ENCODE measurements at places on chromosomes 5 and 9. TPM values are rescaled to one million over a fixed set of nuclear protein-coding genes. Genes with fewer than 3 reads are reported as not detected.

GRCh38 chr9:126295936-126296600 lies 30.6 kb upstream of the MVB12B start:
- no peak for DNase-seq

DNA sequence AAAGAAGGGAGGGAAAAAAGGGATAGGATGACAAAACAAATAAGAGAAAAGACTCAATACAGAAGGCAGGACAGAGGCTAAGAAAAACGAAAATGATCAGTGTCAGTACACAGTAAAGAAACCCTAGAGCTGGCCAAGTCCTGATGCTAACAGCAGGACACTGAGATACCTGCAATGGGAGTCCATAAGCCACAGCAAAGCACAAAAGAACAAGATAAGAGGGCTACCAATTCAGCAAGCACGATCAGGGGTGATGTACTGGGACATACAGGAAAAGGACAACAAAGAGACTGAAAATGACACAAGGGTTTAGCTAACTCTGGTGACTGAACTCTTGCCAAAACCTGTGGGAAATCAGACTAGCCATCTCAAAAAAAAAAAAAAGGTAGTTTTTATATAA lies 1072.6 kb upstream of the COX7C start:
- DNase-seq: no peak

DNA sequence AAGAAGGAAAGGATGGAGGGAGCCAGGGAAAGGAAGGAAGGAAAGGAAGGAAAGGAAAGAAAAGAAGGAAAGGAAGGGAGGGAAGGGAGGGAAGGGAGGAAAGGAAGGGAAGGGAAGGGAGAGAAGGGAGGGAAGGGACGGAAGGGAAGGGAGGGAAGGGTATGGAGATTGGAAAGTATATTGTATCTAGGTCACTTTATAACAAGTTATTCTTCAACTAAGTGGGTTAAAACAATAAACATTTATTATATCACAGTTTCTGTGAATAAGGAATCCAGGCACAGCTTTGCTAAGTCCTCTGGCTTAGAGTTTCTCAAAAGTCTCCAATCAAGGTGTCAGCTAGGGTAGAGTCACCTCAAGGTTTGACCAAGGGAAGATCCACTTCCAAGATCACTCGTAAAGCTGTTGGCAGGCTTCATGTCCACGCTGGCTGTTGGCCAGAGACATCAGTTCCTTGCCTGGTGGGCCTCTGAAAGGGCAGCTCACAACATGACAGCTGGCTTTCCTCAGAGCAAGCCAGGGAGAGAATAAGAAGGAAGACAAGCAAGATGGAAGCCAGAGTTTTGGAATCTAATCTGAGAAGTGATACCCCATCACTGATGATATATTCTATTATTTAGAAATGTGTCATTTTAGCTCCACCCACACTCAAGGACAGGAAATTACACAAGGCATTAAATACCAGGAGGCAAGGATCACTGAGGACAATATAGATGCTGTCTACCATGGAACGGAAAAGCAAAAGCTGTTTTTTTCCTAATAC lies 105.1 kb downstream of the DEPDC1B start:
- DNase-seq: no peak

GRCh38 chr5:91182763-91183162 lies 200.4 kb downstream of the ARRDC3 start:
- no peak for DNase-seq

DNA sequence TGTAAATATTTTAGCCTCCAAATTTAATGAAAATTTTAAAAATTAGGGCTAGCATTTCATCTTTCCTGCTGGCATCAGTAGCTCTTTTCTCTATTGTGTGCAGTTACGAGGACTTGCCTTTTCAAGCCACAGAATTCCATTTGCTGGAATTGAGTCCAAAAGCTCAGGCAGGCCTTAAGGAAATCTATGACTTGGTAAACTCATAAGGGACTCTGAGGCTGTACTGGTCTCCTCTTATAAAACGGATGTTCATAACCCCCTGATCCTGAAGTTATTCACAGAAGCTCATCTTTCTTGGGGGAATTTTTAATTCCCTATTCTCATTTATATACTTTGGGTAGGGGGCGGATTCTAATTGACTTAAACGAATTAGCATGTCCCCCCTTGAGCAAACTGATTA lies 23.4 kb downstream of the ANKRA2 start:
- DNase-seq: no peak

GRCh38 chr5:56323505-56323904 lies 90.4 kb upstream of the ANKRD55 start:
- no peak for DNase-seq

Gene TRIM36
- 0.66 TPM for total RNA-seq
